Fibroblast of skin of left quadriceps (primary cell): ENCODE measurements at places on chromosomes 6 and 20.

GRCh38 chr20:62970307-62971210 is 18.1 kb downstream of the SLC17A9 start:
- no peak for DNase-seq

DNA sequence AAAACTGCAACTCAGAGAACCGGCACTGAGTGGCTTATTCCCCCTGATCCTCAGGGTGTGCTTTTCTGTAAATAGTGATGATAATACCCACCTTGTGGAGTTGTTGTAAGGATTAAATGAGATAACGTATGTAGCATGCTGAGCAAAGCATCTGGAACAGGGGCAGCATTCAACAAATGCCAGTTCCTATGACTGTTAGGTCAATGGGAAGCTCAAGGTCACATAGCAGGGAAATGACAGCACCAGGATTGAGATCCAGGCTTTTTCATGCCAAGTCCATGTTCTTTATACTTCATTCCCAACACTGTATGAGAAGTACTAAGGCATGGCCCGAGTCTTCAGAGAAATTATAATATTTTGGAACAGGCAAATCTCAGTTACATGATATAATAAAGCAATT is 5.1 kb downstream of the RCAN2 start:
- no peak for DNase-seq

- no peak for DNase-seq
Measured at GRCh38 chr6:170125456-170126300, 165.2 kb downstream of the DLL1 start.

- peak; percentile 82 for DNase-seq
Measured at GRCh38 chr20:362271-363254, 15.7 kb downstream of the NRSN2 start.

GRCh38 chr6:52664991-52665686 is 5.8 kb upstream of the TMEM14A start:
- no peak for DNase-seq

DNA sequence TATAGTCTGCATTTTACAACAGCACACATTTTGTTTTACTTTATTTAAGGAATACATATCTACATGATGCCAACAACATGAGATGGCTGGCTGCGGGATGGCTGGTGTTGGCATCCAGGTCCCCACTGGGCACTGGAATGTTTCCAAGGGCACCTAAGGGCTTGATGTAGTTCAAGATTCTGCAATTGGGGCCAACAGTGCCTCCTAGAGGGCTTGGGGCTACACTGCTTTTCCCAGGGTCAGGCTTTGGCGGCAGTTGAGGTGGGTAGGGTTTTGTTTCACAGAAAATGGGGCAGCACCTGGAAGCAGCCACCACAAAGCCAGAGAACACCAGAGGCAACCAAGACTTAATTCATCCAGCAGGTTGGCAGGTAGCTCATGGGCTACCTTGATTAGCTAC is 202.2 kb upstream of the PRND start:
- DNase-seq = no peak

DNA sequence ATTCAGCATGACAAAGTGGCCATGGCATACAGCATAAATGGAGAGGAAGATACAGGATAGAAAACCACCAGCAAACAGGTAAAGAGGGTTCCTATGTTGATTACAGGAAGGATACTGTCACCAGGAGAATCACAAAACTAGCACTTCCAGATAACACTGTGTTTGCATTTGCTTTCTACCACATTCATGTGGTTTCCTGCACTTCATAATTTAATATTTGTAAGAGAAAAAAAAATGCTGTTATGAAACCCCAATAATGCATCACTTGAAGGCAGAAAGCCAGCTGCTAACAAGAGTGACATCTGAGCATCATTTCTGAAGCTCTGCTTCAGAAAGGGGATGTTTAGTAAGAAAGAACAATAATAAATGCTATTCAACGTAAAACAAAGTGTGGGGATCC is 106.6 kb downstream of the ATXN1 start:
- DNase-seq = no peak

DNA sequence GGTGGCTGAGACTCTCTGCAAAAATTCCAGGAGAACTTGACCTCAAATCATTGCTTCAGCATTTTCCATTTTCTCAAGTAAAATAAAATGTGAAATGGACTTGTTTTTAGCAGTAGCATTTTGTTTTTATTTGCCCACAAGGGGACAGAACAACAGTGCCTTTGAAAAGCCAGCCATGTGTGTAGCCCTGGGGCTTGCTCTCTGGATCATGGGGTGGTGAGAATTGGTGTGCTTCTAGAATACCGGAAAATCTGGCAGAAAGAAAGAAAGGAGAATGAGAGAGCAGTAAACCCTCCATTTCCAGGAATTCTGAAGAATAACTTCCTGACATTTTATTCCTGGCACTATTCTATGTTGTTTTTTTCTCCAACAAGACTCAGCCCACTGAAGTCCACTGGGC is 254.7 kb upstream of the MOCS1 start:
- no peak for DNase-seq

DNA sequence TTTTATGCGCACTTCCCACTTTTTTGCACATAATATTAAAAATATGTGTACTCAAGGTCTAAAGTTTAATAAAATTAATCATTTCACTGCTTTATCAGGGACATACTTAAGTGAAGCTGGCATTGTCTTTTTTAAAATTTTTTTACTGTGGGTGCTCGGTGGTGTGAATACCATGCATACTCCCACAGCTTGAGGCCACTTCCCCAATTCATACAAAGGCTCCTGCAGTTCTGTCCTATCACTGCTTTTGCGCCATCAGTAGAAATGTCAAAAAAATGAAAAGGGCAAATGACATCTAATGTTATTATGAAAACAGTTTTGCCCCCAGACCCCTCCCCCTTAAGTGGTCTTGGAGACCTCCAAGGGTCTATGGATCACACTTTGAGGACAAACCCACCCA is 464.1 kb upstream of the ARID1B start:
- DNase-seq = no peak

- no peak for DNase-seq
Measured at GRCh38 chr20:356745-357144, 9.8 kb downstream of the NRSN2 start.

DNA sequence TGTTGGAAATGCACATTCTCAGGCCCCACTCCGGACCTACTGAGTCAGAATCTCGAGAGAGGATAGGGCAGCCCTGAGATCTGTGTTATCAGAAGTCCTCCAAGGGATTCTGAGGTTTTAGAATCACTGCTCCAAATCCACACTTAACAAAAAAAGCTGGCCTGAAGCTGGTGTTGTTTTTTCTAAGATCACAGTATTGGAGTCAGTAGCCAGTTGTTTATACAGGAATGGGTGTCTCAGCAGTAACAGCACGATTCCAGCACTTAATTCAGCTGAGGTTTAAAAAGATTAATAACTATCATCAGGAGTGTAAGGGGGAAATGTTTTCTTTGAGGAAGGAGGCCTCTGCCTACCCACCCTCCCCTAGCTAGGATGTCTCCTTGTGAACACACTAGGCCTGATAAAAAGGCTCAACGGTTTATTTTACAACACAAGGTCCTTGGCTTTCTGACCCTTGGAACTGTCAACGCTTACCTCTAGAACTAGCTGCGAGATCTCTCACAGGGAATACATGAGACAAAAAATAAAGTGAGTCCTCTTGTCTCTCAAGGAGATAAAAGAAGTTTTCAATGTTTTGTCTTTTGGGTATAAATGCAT is 505.4 kb downstream of the CD83 start:
- no peak for DNase-seq

DNA sequence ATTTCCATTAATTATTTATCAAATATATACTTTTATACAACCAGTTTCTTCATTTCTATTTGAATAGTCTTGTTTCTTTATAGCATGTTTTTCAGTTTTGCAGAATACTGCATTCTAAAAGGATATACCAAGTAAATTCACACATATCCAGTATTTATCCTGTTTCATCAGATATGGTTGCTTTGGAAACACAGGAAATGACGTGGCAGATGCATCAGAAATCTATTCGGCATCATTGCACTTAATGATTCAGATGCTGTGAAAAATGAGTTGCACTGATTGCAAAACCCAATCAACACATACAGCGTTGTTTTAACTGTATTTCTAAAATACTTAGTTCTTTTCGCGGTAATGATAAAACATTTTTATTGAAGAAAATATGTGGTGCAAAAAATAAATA is 594.9 kb downstream of the CDH26 start:
- DNase-seq = no peak

- no peak for DNase-seq
Measured at GRCh38 chr6:89411145-89412070, 665 bp downstream of the RRAGD start.

GRCh38 chr6:40176152-40176551 is 241.9 kb upstream of the MOCS1 start:
- DNase-seq = no peak

GRCh38 chr6:109867009-109867969 is 110.8 kb upstream of the GPR6 start:
- no peak for DNase-seq

- DNase-seq = no peak
Measured at GRCh38 chr20:51233345-51233744, 210.4 kb upstream of the KCNG1 start.

- no peak for DNase-seq
Measured at GRCh38 chr6:118959903-118960302, 24.9 kb upstream of the MCM9 start.

DNA sequence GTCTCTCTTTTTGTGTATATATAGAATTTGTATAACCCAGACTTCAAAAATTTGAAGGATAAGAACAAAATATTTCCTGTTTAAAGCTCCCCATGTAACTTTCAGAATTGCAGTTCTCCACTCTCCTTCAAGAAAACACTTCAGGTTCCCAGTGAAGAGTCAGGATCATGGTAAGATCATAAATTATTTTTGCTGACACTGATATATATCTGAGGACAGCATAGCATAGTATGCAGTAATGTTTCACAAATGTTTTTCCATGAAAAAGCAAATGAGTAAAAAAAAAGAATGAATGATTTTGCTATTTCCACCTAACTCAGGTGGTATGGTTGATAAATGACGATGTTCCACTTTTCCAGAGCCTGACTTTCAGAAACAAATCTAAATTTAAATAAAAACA is 545.6 kb upstream of the EPHA7 start:
- DNase-seq = no peak

DNA sequence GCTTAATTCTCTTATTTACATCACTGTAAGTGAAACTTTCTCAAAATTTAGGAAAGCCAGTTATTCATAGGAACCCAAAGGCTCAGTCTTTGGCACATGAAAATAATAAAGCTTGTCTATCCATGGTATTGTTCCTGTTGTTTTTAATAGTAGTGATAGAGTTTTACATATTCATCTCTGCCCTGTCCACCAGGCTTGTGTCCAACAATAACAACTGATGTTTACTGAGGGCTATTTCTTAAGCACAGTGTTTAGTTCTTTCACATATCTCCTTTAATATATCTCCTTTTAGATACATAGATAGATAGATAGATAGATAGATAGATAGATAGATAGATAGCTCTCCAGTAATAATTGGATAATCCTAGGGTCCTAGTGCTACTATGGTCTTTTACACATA is 34.2 kb downstream of the FOXQ1 start:
- no peak for DNase-seq

DNA sequence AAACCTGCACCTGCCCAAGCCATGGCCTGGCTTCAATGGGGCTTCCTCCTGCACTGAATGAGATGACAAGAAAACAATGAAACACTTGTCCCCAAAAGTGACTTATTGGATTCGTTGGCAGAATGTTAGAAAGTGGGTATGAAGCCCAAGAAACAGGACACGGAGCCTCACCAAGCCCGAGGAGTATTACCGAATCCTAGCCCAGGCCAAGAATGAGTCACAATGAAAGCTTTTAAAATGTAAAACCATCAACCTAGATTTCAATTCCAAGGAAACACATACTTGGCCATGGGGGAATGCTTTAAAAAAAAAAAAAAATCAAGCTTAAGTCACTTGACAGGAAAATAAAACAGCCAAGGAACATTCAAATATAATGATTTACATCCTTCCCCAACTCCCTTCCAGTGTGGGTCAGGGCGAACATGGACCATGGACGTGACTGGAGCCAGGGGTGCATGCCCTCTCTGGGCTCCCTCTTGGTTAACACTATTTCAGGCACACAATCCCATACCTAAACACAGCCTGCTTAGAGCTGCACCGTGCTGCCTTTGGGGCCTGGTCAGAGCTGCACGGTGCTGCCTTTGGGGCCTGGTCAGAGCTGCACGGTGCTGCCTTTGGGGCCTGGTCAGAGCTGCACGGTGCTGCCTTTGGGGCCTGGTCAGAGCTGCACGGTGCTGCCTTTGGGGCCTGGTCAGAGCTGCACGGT is 3.1 kb upstream of the STX16 start:
- DNase-seq = no peak

DNA sequence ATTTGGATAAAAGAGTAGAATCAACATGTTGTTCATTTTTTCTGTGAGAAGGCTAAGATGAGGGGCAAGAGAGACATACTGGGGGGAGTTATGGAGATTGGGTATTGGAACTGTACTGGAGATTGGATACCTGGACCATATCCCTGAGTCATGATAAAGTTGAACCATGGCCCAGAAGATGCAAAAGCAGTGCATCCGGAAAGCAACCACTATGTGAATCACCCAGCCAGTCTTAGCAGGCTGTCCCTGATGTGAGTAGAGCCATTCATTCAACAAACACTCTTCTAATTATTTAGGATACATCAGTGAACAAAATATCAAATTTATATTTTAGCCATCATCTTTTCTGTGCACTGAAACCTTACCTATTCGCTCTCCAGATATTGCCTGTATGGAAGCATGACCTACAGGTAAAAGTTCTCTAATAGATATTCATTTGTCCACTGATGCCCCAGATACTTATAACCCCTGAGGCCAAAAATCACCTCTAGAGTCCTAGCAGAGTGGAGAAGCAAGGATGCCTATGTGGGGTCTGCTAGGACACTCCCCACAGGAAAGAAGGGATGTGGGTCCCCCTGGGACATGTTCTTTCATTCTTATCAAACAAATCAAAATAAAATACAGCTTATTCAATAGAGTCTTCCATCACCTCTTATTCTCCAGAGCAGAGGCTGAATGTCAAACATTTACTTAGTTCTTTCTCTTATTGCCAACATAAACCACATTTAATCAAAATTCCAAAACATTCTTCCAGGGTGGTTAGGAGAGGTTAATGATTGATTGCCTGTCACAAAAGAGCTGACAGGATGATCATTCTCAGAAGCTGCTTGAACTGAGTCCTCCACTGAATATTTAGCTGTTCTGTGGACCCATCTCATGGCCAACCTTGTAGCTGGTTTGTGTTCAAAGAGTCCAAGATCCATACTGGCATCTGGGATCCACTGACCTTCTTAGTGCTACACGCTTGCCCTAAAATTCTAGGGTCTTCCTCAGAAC is 37.0 kb upstream of the PKHD1 start:
- no peak for DNase-seq

GRCh38 chr6:90250405-90250804 is 46.2 kb downstream of the BACH2 start:
- no peak for DNase-seq

DNA sequence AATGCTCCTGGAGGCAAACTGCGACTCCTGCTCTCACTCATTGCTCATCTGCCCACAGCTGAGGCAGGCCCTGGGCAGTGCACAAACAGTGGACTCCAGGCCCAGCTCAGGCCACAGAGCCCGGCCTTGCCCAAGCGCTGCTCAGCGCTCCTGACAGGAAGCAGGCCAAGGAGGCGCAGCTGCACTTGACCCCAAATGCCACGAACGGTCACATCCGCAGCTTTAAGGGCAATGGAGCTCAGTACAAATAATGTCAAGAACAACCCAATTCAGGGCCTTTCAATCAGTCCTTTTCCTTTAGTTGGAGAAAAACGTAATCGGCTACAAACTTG is 33.8 kb downstream of the RRBP1 start:
- DNase-seq = no peak

- DNase-seq = no peak
Measured at GRCh38 chr6:143608906-143609305, 68.9 kb upstream of the PHACTR2 start.
